ENCODE measurements at places on chromosomes 5 and 9. TPM values are rescaled to one million over a fixed set of nuclear protein-coding genes. Genes with fewer than 3 reads are reported as not detected.
A peak's percentile ranks its signal among the peaks of the same experiment; 100 is the strongest.

DNA sequence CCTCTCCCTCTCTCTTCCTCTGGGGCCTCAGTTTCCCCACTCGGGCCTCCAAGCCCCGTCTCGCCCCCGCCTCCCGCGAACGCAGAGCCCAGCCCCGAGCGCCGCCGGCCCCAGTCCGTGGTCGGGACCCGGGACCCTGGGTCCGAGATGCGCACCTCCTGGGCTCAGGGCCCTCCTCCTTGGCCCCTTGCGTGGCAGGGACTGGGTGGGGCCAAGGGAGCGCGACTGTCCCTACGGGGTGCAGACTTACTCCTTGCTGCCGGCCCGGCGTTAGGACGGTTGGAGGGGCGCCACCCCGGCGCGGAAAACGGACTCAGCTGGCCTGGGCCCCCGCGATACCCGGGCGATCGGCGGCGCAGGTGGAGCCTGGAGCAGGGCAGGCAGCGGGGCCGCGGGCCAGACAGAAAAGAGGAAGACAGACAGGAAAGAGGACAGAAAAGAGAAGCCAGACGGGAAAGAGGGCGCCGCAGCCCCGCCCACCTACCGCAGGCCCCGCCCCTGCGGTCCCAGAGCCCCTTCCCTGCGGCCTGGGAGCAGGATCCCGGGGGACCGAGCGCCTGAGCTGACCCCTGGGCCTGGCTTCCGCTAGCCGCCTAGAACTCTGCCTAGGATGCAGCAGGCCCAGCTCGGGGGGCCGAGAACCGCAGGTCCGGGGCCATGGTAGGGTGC, at the start of gene GBGT1:
TSS of gene GBGT1 (minus strand) at position 411 of the 669 bp plus-strand sequence. CDS start 1,502 bp downstream, outside the sequence.
- DNase-seq = no peak
- no peaks in the 10 kb centered on the region for H3K27me3 ChIP-seq
- H3K4me3 ChIP-seq = peak within 1 kb of the TSS; percentile 75
- H3K27ac ChIP-seq = no peak within 1 kb of the TSS

GRCh38 chr9:92710368-92710767, 40.4 kb upstream of the IPPK start:
- no peaks in the 10 kb centered on the region for H3K27me3 ChIP-seq
- no peak overlapping the region for H3K4me3 ChIP-seq
- peaks cover 17% of the 10 kb centered on the region for H3K4me1 ChIP-seq
- no peak for DNase-seq
- peaks cover 22% of the 10 kb centered on the region for H3K36me3 ChIP-seq
- no peak overlapping the region for H3K27ac ChIP-seq

- H3K4me3 ChIP-seq = no peak overlapping the region
- H3K4me1 ChIP-seq = no peaks in the 10 kb centered on the region
- no peaks in the 10 kb centered on the region for H3K27me3 ChIP-seq
- H3K36me3 ChIP-seq = no peaks in the 10 kb centered on the region
- no peak overlapping the region for H3K27ac ChIP-seq
- DNase-seq = no peak
Measured at GRCh38 chr5:95398989-95399388, 7.8 kb downstream of the FAM81B start.

DNA sequence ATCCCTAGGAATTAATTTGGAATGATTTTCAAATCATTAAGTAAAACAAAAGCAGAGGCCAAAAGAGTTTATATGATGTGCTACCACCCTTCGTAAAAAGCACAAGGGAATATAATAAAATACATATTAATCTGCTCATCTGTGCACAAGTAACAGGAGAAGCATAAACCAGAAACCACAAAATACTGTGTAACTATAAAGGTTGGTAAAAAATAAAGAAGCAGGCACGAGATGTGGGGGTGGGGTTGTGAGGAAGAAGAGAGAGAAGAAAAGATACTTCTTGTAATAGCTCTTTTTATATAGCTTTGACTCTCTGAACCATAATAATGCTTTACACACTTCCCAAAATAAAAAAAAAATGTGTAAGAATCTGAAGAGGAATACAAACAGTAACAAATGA, 214.9 kb upstream of the EFNA5 start:
- no peaks in the 10 kb centered on the region for H3K27me3 ChIP-seq
- H3K36me3 ChIP-seq = no peaks in the 10 kb centered on the region
- no peak overlapping the region for H3K27ac ChIP-seq
- peaks cover 4% of the 10 kb centered on the region for H3K4me1 ChIP-seq
- H3K4me3 ChIP-seq = no peak overlapping the region

DNA sequence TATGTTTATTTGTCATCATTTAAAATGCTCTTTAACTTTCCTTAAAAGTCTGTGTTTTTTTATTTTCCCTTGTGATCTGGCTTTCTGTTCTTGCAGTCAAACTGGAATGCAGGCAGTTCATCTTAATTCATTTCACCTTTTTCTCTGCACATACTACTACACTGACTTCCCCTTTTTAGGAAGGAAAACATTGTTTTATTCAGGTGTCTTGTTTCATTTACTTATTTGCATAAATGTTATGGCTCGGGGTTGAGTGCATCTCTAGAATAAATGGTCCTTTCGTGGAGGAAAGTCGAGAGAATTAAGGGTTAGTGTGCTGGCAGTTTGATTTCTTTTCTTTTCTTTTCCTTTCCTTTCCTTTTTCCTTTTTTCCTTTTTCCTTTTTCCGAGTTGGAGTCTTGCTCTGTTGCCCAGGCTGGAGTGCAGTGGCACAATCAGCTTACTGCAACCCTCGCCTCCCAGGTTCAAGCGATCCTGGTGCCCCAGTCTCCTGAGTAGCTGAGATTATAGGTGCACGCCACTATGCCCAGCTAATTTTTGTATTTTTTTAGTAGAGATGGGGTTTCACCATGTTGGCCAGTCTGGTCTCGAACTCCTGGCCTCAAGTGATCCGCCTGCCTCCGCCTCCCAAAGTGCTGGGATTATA, 76.0 kb upstream of the LRRC70 start:
- no peak for DNase-seq
- H3K4me3 ChIP-seq = no peak overlapping the region
- H3K4me1 ChIP-seq = no peaks in the 10 kb centered on the region
- no peaks in the 10 kb centered on the region for H3K27me3 ChIP-seq
- H3K36me3 ChIP-seq = no peaks in the 10 kb centered on the region

GRCh38 chr5:134504629-134505300, 20.7 kb upstream of the JADE2 start:
- H3K27me3 ChIP-seq = no peaks in the 10 kb centered on the region
- H3K27ac ChIP-seq = no peak overlapping the region
- no peaks in the 10 kb centered on the region for H3K36me3 ChIP-seq
- H3K4me1 ChIP-seq = peaks cover 15% of the 10 kb centered on the region
- no peak for DNase-seq

The SOHLH1 gene
- total RNA-seq = not detected

All from GM12878 (cell line).